ENCODE measurements at places on chromosomes 2 and 18.

GRCh38 chr2:176081837-176082524 lies 1.8 kb downstream of the EVX2 start:
- no peak for DNase-seq

DNA sequence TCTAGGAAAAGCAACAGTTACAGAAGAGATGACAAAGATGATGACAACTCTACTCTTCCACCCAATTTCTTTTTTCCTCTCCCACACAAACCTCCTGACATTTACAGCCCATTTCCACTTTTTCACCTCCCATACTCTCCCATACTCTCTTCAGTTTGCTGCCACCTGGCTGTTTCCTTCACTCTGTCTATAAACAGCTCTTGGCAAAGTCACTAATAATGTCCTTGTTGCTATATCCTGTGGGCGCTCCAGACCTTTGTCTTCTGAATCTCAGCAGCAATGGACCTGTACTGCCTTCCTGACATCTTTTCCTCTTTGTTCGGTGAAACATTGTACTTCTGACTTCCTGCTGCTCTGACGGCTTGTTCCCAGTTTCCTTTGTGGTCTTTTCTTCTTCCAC lies 60.7 kb upstream of the CAVIN2 start:
- DNase-seq = no peak

DNA sequence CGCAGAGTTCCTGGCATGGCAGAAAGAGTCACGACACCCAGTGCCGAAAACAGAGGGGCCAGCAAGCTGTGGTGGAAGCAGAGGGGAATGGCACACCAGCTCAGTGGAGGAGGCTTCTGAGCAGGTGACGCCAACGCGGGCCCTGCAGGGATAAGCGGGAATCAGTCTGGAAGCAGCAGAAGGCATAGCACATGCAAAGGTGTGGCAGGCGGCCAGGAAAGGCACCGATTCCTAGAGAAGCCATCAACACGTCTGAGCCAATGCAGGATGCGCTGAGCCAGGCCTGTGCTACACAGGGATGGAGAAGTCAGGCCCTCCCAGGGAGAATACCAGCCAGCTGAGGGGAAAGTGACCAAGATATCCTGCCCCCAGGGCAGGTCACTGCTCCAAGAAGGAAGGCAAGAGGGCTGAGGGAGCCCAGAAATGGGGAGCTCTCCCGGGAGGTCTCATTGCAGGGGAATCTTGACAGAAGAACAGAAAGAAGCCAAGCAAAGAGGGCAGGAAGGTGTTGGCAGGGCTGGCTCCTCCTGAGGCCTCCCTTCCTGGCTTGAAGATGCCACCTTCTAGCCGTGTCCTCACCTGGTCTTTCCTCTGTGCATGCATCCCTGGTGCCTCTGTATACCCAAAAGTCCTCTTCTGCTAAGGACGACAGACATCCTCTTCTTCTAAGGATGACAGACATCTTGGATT lies 16.3 kb downstream of the TEX51 start:
- no peak for DNase-seq

GRCh38 chr2:109318150-109318948 lies 189.3 kb downstream of the SH3RF3 start:
- no peak for DNase-seq

GRCh38 chr18:37550118-37550875 lies 15.3 kb downstream of the CELF4 start:
- DNase-seq = no peak

DNA sequence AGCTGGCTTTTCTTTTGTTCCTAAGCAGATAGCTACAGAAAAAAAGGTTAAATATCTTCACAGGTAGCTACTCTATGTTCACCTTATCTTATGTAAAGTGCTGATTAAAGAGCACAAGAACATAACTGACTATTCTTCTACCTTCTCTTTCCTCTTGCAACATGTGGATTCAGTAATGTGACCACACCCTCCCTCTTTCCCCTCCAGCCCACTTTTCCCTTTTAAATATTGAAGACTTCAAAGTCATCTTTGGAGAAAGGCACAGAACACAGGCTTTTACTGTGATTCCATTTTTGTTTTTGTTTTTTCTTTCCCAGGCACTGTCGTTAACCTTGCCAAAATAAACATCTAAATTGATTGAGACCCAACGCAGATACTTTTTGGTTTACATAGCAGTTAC lies 418.1 kb upstream of the CDH20 start:
- no peak for DNase-seq
